ENCODE measurements at places on chromosomes 13 and 19.

DNA sequence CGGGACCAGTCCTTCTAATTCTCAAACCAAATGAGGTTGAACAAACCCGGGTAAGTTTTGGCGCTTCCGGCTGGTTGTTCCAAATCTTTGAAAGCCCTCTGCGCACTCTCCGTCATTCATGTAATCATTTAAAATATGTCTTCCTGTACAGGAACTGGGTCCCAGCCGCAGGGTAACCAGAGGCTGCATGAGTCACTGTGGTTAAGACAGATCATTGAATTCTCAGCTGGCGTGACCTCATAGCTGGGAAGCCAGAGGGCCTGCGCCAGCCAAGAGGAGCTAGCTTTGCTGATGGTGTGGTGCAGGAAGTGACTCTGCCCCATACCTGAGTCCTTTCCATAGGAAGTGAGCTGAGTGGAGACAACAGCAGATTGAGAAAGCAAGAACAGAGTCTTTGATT, 135.2 kb downstream of the TSHZ3 start:
- DNase-seq: no peak

DNA sequence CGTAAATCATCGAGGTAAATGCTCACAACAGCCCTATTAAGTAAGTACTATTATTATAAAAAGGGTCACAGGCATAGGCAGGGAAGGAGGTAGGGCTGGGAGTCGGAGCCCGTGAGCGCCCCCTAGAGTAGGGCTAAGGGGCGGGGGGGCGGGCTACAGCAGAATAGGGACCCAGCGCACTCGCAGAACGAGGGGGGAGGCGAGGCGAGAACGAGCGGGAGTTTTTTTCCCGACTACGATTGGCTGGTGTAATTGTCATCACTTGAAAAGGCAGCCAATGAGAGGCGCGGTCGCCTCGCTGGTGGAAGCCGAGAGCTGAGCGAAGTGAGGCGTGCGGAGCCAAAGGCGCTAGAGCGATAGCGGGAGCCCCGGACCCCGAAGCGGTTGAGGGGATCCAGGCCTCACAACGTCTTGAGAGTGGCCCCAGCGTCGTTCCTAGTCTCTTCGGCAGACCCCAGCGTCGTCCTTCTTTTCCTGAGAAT, 24.2 kb downstream of the KEAP1 start:
- DNase-seq: peak; percentile 72

DNA sequence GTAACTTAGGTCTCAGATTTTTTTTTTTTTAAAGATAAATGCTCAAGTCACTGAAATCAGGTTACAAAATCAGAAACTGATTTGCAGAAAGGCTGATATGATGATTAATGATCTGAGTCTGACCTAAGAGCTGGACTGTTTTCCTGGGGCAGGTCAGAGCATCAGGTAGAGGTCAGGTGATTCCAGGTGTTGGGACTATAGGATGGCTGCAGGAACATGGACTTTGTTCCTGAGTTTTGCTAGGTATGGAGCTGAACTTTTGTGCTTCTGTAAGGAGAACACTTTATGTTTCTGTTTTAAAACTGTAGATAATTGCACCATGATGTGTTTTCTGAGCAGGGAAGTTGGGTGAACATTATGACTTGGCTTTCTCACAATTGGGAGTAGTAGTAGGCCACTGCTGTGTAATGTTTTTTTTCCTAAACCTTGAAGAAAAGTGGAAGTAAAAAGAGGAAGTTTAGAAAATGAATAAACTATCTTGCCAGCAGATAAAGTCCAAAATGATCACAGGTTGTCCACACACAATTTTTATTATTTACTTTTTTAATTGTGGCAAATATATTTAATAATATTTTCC, 297.2 kb downstream of the DCT start:
- no peak for DNase-seq

DNA sequence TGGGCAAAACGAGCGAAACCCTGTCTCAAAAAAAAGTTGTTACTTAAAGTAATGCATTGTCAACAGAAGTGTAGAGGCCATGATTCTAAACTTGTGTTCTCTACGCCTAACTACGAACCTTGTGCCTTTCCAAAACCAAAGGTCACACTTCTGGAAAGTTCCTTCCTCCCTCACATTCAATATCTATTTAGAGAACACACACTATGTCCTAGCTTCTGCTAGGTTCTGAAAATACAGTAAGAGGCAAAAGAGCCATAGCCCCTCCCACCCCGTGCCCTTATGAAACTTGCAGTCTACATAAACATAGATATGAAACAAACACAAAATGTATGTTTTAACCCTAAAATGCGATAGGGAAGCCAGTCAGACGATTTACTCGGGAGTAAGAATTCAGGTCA, 36.4 kb downstream of the RNF6 start:
- no peak for DNase-seq

DNA sequence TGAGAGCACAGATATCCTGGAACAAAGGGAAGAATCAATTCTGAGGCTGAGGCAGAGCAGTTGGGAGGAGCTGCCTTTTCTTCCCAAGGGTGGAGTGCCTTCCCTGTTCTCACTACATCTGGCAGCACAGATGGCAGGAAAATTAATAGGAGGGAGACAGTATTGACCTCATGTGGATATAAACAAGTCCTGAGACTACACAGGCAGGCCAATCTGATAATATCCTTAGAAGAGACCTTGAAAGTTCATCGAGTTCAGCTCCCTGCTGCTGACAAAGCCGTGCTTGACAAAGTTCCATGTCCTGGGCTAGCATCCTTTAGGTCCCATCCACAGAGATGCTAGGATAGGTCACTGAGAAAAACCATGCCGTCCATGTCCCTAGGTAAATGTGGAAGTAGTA, 1451.5 kb downstream of the EFNB2 start:
- DNase-seq: no peak

- DNase-seq: no peak
Observed at GRCh38 chr13:38412266-38412665, 62.6 kb downstream of the UFM1 start.

DNA sequence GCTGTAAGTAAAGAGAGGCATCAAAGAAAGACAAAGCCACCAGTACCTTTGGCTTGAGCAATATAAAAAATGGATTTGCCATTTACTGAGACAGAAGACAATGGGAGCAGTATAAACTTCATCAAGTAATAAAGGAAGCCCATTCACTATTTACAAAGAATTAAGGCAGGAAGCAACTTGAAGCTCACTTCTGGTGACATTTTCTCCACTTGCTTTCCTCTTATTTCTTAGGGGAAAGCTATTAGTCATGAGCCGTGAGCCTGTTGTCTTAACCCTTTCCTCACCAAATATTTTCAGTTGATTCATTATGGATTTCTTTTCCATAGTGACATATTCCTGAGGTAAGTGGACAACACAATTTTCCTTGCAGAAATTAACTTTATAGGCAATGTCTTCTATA, 156.8 kb downstream of the DNAJC3 start:
- no peak for DNase-seq

- no peak for DNase-seq
Observed at GRCh38 chr19:4773047-4773640, 18.4 kb upstream of the FEM1A start.

- peak; percentile 15 for DNase-seq
Observed at GRCh38 chr19:45693106-45693788, 781 bp downstream of the QPCTL start.

- no peak for DNase-seq
Observed at GRCh38 chr19:28067882-28068281, 1145.1 kb downstream of the UQCRFS1 start.

DNA sequence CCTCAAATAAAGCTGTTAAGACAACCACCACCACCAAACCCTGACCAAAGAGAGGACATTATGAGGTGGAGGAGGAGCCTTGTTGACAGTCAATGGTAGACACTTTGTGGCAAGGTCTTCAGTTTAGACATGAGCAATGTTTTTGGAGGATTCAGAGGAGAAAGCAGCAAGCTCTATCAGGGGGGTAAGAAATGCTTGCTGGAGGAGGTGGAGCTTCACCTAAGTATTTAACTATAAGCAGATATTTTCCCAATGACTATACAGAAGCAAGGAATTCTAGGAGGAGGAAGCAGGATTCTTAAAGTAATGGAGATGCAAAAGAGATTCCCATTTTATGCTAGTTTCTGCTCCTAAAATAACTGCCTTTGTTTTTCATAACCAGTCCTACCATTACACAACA, 74.2 kb downstream of the TRPC4 start:
- DNase-seq: no peak

GRCh38 chr13:48586591-48587103, 53.8 kb upstream of the RCBTB2 start:
- no peak for DNase-seq

DNA sequence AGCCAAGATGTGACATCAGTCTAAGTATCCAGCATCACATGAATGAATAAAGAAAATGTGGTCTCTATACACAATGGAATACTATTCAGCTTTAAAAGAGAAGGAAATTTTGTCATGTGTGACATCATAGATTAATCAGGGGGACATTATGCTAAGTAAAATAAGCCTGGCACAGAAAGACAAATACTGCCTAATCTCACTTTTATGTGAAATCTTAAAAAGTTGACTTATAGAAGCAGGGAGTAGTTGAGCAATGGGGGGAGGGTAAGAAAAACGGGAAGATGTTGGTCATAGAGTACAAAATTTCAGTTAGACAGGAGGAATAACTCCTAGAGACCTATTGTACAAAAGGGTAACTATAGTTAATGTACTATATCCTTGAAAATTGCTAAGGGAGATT, 10.4 kb upstream of the LCP1 start:
- no peak for DNase-seq

DNA sequence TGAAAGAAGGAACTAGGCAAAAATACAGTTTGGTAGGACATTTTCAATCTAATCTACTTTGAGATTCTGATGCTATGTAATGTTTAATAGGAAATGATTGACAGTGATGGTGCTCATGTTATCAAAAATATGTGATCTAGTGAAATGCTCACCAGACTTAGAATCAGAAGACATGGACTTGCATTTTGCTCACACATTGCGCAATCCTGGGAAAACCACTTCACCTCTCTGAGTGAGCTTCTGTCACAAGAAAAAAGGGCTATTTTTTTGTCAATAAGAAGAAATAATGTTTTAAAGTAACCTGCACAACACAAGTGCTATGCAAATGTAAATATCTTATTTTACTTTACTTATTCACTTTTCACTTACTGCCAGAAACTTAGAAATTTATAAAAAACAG, 380.9 kb upstream of the HTR2A start:
- DNase-seq: no peak

- DNase-seq: no peak
Observed at GRCh38 chr13:112651311-112651710, 38.5 kb upstream of the ATP11A start.

DNA sequence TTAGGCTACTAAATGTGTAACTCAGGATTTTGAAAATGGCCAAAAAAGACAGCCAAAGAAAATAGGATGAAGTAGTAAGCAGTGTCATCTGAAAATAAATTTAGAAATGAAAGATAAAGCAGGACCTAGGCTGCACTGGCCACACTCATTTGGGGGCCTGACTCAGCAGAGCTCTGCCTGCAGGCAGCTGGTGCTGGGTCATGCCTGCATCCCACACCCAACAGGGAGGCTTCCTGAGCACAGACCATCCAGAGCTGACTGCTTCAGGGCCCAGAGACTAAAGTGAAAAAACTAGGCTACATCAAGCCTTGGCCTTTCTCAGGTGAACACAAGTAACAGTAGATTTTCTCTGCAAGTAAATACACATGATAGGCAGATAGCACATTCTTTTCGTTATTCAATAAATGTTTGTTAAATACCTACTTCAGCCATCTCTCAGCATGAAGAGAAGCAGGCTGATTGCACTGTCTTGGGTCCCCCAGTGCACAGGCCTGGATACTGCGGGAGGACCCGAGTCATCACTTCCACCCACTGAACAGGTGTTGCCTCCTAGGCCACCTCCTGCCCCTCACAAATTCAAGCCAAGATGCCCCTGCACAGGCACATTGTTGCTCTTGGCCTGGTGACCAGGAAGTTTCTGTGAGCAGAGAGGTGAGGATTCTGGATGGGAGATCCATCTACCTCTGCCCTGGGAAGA, 284.0 kb downstream of the OXGR1 start:
- DNase-seq: no peak

DNA sequence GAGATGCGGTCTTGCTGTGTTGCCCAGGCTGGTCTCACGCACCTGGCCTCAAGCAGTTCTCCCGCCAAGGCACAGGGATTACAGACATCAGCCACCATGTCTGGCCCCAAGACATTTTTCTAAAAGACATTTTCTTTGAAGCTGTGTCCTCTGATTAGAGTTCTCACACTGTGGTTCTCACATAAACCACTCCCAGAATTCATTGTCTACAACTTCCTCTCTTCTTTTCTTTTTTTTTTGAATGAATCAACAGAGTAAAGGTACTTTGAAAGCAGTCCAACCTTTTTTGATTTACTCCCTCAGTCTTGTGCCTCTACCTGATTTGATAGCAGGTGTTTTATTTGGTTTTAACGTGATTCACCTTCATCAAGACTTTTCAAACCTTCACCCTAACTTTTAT, 14.3 kb upstream of the SHD start:
- DNase-seq: no peak

GRCh38 chr19:4504891-4505569, 13.3 kb downstream of the PLIN4 start:
- DNase-seq: no peak

DNA sequence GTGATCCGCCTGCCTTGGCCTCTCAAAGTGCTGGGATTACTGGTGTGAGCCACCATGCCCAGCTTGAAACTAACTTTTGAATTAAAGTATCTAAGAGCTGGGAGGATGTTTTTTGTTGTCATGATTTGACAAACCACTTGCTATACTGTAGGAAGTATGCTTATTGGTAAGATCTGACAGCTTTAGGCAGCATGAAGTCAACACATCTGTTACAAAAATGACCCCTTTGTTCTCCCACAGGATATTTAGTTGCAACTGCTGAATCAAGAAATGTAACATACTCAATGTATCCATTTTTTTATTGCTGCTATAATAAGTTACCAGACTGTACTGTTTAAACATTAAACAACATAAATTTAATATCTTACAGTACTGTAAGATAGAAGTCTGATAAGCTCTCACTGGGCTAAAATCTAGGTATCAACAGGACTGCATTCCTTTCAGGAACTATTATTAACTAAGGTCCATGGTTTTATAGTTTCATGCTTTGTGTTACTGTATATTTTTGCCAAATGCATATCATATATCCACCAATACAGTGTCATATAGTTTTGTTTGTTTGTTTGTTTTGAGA, 22.8 kb upstream of the LRP3 start:
- no peak for DNase-seq
